Stimulated activated CD4-positive, alpha-beta T cell treated with anti-CD3 and anti-CD28 coated beads, Interleukin-15, amount 100 ng/mL, for 1 hour (primary cell): ENCODE measurements at places on chromosomes 6 and 20.

- no peak for DNase-seq
These were observed 7.4 kb downstream of the SLC52A3 start for GRCh38 chr20:760751-761417.

DNA sequence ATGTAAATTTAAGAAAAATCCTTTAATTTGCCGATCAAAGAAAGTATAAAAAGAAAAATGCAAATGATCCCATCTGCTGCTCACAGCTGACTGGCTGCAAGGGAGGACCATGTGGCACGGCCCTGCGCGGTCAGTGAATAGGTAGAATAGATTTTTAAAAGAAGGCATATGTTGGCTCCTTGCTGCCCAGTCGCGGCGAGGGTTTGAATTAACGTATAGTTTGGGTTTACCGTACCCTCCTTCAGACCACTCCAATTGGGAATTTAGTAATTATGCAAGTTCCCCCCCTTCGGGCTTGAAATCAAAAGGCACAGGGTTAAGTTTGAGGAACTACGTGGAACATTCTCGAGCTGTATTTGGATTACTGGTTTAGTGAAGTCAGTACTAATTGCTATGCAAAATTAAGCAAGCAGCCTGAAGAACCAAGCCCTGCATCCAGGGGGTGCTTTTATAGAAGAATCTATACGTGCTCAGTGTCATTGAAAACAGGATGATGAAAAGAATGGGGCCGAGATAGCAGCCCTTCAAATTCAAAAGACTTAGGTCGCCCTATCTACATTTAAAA lies 1.1 kb upstream of the BEND3 start:
- no peak for DNase-seq

GRCh38 chr20:11569163-11569562 lies 348.5 kb upstream of the BTBD3 start:
- DNase-seq = no peak

DNA sequence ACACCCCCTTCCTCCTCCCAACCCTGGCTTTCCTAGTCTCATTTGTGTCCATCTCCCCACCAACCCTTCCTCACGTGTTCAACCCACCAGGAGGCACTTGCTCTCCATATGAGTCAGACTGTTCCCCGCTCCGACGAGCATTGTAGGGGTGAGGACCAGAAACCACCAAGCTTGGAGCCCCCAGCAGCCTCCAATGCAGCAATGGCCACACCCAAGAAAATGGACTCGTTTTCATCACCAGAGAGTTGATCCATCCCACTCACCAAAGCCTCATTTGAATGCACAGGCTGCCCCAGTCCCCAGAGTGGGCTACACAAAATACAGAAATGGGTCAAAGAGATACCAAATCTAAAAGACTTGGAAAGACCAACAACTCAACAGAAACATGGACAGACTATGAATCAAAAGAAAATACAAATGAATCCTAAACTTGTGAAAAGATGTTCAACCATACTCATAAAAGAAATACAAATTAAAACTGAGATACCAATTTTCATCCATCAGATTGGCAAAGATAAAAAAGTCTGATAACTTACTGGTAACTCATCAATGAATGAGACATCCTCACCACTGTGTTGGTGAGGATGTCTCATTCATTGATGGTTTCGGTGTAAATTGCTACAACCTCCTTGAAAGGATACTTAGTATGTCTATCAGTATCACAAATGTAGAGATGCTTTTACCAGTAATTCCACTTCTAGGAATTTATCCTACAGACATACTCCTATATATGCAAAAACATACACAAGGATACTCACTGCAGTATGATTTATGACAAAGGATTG lies 68.1 kb downstream of the TRERF1 start:
- no peak for DNase-seq

DNA sequence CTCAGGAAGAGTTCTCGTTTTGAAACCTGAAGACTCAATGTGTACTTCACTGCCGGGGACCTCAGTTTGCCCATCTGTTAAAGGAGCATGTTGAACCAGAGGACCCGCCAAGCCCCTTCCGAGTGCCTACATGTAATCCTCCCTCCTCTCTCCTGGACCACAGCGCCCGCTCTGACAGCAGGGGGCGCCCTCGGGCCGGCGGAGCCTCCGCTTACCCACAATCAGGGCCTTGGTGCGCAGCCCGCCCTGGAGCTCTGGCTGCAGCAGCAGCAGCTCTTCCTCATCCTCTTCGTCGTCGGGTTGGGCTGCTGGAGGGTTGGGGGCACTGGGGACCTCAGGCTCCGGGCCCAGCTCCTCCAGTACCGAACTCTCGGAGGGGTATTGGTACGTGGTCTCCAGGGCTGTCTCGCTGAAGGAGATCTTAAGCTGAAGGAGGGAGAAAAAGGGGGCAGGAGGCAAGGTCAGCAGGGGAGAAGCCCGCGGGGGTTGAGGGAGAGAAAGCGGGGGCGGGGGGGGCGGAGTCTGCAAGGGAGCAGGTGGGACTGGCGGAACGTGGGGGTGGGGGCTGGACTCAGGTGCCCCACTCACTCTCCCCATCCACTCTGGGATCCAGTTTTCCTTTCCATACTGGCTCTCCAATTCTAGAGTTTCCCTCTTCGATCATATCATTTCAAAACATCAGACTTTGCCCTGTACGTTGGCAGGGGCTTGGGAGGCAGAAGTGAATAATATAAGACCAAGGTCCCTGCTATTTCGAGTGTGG lies 6.3 kb upstream of the DHX16 start:
- DNase-seq = peak; percentile 89

GRCh38 chr6:39887692-39888450 lies 46.4 kb downstream of the MOCS1 start:
- DNase-seq = no peak

DNA sequence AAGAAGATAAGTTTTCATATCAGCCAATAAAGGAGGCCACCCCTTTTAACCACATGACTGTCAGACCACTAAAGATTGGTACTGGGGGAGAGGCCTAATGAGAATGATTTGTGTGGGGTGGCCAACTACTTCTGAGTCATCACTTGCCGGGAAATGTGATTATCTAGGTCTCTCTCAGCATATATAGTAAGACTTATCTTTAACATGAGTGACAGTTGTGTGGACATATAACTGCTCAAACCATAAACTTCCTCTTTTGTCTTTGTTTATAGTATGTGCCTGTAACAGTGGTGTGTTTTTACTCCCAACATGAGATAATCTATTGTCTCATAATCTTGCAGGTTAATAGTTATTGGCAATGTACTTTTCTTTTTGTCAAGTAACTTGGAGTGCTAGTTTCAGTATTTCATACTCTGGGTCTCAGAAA lies 312.4 kb downstream of the CDKAL1 start:
- no peak for DNase-seq

DNA sequence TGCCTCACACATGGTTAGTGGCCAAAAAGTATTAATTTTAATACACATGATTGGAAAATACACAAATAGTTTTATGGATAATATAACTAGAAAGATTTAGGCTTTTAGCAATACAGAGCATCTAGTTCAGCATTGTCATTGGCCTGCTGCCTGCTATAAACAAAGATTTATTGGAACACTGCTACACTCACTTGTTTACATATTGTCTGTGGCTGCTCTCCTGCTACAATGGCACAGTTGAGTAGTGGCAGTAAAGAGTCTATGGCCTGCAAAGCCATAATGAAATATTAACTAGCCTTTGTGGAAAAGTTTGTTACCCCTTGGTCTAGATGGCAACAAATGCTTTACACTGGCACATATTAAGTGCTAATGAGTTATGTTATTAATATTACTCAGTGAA lies 37.8 kb downstream of the ZNF451 start:
- DNase-seq = no peak

GRCh38 chr6:46410334-46410953 lies 80.8 kb downstream of the RCAN2 start:
- DNase-seq = no peak

GRCh38 chr6:163531122-163531521 lies 116.6 kb downstream of the QKI start:
- no peak for DNase-seq

DNA sequence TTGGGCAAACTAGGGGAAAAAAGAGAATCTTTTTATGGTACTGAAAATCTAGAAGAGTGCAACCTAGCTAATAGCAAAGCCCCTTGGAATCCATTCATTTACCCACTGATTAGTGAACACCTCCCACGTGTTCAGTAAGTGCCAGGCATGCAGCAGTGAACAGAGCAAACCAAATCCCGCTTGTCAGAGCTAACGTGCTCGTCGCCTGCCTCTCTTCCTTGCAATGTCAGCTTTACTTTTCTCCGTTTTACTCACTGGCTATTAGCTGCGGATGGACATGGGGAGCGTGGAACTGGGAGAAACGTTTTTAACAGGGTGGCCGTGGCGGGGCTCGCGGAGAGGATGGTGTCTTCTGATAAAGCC lies 120.4 kb downstream of the SYNDIG1 start:
- DNase-seq = no peak

- no peak for DNase-seq
These were observed 33.4 kb upstream of the PLN start for GRCh38 chr6:118514689-118515088.

GRCh38 chr6:56475736-56476457 lies 166.8 kb downstream of the DST start:
- no peak for DNase-seq
